K562 (cell line): ENCODE measurements at places on chromosomes 12 and 14. TPM values are rescaled to one million over a fixed set of nuclear protein-coding genes. Genes with fewer than 3 reads are reported as not detected.

The TAS2R50 gene
- 0.36 TPM in 1 of 2 replicates, not detected in the other for polyA plus RNA-seq

The SVOP gene
- 0.07 and 0.12 TPM in 2 replicates for polyA plus RNA-seq

The RDH5 gene
- 0.62 and 1.2 TPM in 2 replicates for polyA plus RNA-seq

The MIP gene
- not detected in 2 replicates for polyA plus RNA-seq

The CIROP gene
- not detected in 2 replicates for polyA plus RNA-seq
